ENCODE measurements at places on chromosomes 12 and 14. TPM values are rescaled to one million over a fixed set of nuclear protein-coding genes. Genes with fewer than 3 reads are reported as not detected.

KRT73 gene
- total RNA-seq, result not detected

PRICKLE1 gene
- total RNA-seq, result 0.91 TPM

SLC39A2 gene
- total RNA-seq, result 0.11 TPM

OR4E2 gene
- not detected for total RNA-seq

PLEKHD1 gene
- total RNA-seq, result under 0.01 TPM

SMOC1 gene
- total RNA-seq, result 96.4 TPM

SLC10A1 gene
- not detected for total RNA-seq

FGD4 gene
- total RNA-seq, result 59.5 TPM

ATF7IP gene
- 47.7 TPM for total RNA-seq

PTPRB gene
- 0.32 TPM for total RNA-seq

PLA2G1B gene
- total RNA-seq, result not detected

Measured in articular chondrocyte of knee joint (primary cell).